Lower leg skin (tissue), 4 donors: ENCODE measurements at places on chromosomes 6 and 20. TPM values are rescaled to one million over a fixed set of nuclear protein-coding genes. Genes with fewer than 3 reads are reported as not detected.

The GABRR2 gene
- total RNA-seq = not detected

- DNase-seq = no peak
Observed at GRCh38 chr20:22673467-22673866, 89.1 kb upstream of the FOXA2 start.

The PHACTR2 gene
- total RNA-seq = 24.5 TPM

The TBPL1 gene
- total RNA-seq = 12.6 TPM

DNA sequence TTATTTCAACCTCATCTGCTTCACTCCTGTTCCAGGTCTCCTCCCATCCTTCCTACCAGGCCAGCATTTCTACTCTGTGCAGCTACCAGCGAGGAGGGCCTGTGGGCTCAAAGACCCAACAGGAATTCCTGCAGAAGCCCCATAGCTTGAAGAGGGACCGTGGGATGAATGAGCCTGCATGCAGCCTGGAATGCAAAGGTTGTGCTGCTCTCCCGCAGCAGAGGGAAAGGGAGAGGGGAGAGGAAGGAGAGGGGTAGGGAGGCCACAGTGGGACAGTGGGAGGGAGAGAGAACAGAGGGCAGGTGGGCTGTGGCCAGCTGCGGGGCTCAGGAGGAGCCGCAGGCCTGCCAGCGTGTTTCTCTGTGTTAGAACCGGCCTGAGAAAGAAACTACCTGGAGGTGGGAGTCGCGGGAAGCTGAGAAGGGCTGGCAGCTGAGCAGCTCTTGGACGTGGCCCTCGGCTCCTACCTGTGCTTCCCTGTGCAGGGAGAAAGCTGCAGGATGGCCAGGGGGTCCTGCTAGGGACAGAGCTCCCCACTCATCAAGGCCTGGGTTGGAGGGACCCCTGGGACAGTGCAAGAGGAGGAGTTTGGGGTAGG, 66.1 kb upstream of the MLN start:
- DNase-seq = no peak

DNA sequence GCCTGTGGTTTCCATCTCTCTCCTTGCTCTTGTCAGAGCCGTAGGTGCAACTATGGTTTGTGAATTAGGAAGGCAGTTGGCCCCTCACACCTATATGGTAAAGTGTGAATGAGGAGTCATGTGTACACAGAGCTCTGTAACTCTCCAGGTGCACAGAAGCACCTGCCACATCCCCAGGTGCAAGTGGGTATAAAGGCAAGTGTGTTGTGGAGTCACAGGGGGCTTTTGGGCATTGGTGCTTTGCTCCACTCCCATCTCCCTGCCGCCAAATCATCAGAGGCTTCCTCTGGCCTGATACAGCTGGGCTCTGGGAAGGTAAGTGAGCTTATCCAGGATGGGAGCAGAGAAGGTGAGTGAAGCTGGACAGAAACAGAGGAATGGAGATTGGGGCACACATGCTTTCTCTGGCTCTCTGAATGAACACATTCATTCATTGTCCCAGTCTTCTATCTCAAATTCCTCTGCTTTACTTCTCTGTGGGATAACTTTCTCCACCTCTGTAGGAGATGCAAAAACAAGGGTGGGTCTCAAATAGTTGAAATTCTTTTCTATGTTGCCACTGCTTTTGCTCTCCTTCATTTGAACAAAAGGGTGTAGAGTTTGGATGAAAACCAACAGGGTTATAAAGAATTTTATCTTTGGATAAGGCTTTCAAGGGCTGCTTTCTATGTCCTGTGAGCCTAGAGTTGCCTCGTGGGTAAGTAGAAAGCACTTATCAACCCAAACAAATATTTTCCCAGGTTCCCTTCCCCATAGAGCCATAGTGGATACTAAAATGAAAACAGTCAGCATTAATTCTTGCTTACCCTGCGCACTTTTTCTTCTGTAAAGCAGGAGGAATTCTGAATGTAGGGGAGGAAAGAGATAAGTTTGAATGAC, 45.0 kb upstream of the RIPOR2 start:
- DNase-seq = no peak

The C6orf58 gene
- not detected for total RNA-seq
